ENCODE measurements at places on chromosomes 7 and 10. TPM values are rescaled to one million over a fixed set of nuclear protein-coding genes. Genes with fewer than 3 reads are reported as not detected.

GRCh38 chr7:134075799-134076198 is 51.3 kb upstream of the LRGUK start:
- H3K27ac ChIP-seq, result no peak overlapping the region
- no peaks in the 10 kb centered on the region for H3K4me1 ChIP-seq
- H3K4me3 ChIP-seq, result no peak overlapping the region
- DNase-seq, result no peak
- no peaks in the 10 kb centered on the region for H3K36me3 ChIP-seq
- H3K27me3 ChIP-seq, result no peaks in the 10 kb centered on the region

DNA sequence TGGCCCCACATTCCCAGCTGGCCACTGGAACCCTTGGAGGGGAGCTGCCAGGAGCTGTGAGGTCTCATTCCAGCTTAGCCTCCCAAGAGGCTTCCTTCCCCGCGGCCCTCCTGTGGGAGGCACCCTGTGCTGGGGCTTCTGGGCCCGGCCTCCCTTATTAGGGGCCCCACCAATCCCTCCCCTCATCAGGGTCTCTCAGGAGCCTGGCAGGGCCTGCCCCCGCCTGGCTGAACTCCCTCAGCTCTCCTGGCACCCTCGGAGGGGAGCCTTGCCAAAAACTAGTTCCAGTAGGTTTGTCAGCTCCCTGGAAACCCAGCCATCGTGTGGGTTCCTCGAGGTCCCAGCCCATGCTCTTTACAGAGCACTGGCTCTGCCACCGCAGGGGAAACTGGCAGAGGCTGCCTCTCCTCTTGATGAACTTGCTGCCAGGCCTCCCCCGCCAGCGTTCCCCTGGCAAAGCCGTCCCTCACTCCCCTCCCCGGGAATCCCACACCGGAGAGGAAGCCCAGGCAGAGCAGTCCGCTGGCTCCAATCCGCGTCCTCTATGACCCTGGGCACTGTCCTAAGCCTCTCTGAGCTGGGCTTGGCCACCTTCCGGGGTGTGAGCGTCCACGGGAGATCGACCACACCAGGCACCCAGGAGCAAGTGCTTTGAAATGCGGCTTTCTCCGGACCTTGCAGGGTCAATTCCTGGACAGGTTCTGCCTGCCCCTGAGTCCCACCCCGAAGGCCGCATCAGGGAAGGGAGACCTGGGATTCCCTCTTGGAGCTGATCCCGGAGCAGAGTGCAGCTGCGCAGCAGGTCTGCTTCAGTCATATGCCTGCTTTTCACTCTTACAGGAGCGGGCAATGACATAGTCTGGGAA is 139.8 kb downstream of the ARHGAP22 start:
- no peaks in the 10 kb centered on the region for H3K27me3 ChIP-seq
- H3K4me1 ChIP-seq, result peaks cover 6% of the 10 kb centered on the region
- H3K27ac ChIP-seq, result no peak overlapping the region
- H3K36me3 ChIP-seq, result no peaks in the 10 kb centered on the region

- no peaks in the 10 kb centered on the region for H3K4me1 ChIP-seq
- H3K4me3 ChIP-seq, result no peak overlapping the region
- no peaks in the 10 kb centered on the region for H3K36me3 ChIP-seq
- H3K27ac ChIP-seq, result no peak overlapping the region
- no peak for DNase-seq
These were observed 558.4 kb downstream of the TYW1 start for GRCh38 chr7:67554986-67555385.

DNA sequence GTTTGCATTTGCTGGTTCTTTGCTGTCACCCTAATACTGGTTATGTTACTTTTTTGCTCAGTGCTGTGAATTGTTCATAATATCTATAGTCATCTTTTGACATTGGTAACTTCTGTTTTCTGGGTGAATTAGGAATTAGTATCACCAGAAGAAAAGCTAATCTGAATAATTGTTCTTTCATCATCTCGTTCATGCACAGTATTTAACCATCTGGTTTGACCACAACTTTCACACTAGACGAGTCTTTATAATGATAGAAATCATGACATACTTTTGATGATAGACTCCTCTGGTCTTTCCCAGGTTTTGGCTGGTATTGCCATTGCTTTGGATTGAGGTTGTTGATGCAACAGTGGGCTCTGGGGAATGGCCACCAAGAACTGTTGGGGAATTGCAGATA is 25.1 kb downstream of the SGPL1 start:
- H3K27me3 ChIP-seq, result no peaks in the 10 kb centered on the region
- no peak for DNase-seq
- H3K4me3 ChIP-seq, result no peak overlapping the region
- peaks cover 6% of the 10 kb centered on the region for H3K36me3 ChIP-seq
- no peak overlapping the region for H3K27ac ChIP-seq
- H3K4me1 ChIP-seq, result peaks cover 5% of the 10 kb centered on the region

DNA sequence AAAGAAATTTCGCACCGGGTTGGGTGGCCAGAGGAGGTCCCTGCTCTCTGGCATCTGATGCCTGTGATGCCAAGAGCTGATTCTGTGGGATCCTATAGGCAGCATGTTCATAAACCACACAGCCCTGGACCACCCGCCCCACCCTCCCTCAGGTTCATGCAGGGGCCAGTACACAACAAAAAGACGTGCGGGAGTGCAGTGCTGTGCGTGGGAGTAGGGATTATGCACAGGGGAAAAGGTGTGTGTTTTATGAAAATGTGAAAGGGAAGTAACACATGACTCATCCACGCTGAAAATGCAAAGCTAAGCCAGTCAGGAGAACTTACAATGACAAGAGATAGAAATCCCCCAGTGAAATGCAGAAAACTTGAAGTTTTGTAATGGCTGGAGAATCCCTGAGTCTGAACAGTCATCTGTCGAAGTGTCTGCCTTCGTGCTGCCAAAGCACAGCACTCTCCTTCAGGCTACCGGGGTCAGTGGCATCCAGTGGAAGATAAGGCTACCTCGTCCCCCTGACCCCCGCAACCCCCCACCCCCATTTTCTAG is 1.1 kb downstream of the KIAA1217 start:
- peaks cover 4% of the 10 kb centered on the region for H3K4me1 ChIP-seq
- H3K4me3 ChIP-seq, result no peak overlapping the region
- peaks cover 3% of the 10 kb centered on the region for H3K27me3 ChIP-seq
- peak; percentile 71 for DNase-seq
- no peaks in the 10 kb centered on the region for H3K36me3 ChIP-seq
- no peak overlapping the region for H3K27ac ChIP-seq

DNA sequence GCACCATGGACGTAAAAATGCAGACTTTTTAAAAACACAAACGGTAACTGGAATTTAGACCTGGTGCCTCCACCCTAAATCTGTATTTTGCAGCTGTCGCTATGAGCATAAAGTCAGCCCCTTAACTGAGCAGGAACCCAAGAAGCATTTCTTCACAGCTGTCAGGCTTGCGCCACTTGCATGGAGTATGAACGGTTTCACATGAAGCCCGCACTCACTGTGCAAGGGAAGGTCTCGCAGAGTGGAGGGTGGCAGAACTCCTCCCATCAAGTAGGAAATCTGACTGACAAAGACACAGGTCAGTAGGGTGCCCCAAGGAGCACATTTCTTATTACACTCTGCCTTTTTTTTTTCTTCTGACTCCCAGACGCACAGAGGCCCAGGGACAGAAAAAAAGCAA is 58.5 kb downstream of the ELMO1 start:
- no peak overlapping the region for H3K4me3 ChIP-seq
- no peaks in the 10 kb centered on the region for H3K36me3 ChIP-seq
- no peak for DNase-seq
- H3K4me1 ChIP-seq, result no peaks in the 10 kb centered on the region

The VSIR gene
- total RNA-seq, result 5.0 TPM

The CDK1 gene
- total RNA-seq, result 28.1 TPM

The KCNIP2 gene
- total RNA-seq, result not detected

The TRPV6 gene
- total RNA-seq, result not detected

The NUPR2 gene
- not detected for total RNA-seq

Measured in IMR-90 (cell line).